Activated T-helper 1 cell treated with anti-CD3 and anti-CD28 coated beads, Interleukin-12 subunit alpha, Interleukin-12 subunit beta, Interleukin-2, Interleukin-4 antibody, amounts not matched to agents 30 ng/mL and 10 ng/mL and 1 ng/mL, durations not matched to agents 14 hours and 24 hours and 36 hours (primary cell): ENCODE measurements at places on chromosomes 13 and 19. TPM values are rescaled to one million over a fixed set of nuclear protein-coding genes. Genes with fewer than 3 reads are reported as not detected.

The OR7E24 gene
- total RNA-seq: not detected in 2 replicates

The TSSK6 gene
- 3.0 and 4.1 TPM in 2 replicates for total RNA-seq

The ELSPBP1 gene
- total RNA-seq: not detected in 2 replicates

The DACT3 gene
- 4.3 and 5.7 TPM in 2 replicates for total RNA-seq

The EDNRB gene
- total RNA-seq: not detected in 2 replicates

The NOP53 gene
- total RNA-seq: 206 and 211 TPM in 2 replicates

The GTF3A gene
- 255 and 264 TPM in 2 replicates for total RNA-seq

The KLF1 gene
- 0.80 and 1.3 TPM in 2 replicates for total RNA-seq

The LYPD5 gene
- total RNA-seq: 0.29 TPM in 1 of 2 replicates, not detected in the other

The CD79A gene
- total RNA-seq: 2.7 and 2.9 TPM in 2 replicates

The COMMD6 gene
- 87.1 and 88.7 TPM in 2 replicates for total RNA-seq

The ZNF491 gene
- 0.54 and 0.56 TPM in 2 replicates for total RNA-seq

The WDR88 gene
- not detected in 2 replicates for total RNA-seq

The PCP2 gene
- 0.34 and 1.4 TPM in 2 replicates for total RNA-seq

The FBXW9 gene
- total RNA-seq: 11.8 and 12.2 TPM in 2 replicates

The MARCHF2 gene
- total RNA-seq: 8.1 and 9.6 TPM in 2 replicates

The NLRP9 gene
- total RNA-seq: not detected in 2 replicates

The GRIN2D gene
- 0.16 and 0.17 TPM in 2 replicates for total RNA-seq

The CRLF1 gene
- total RNA-seq: not detected in 2 replicates

The SIGLEC8 gene
- total RNA-seq: 0.10 and 0.13 TPM in 2 replicates

The GAPDHS gene
- total RNA-seq: not detected in 2 replicates

The RFPL4AL1 gene
- not detected in 2 replicates for total RNA-seq

The MYH14 gene
- not detected in 2 replicates for total RNA-seq

The CLEC4M gene
- not detected in 2 replicates for total RNA-seq

The ZNF345 gene
- total RNA-seq: 3.7 and 4.4 TPM in 2 replicates

The SMIM44 gene
- total RNA-seq: not detected in 2 replicates

The GRIK5 gene
- 3.9 TPM in 2 replicates for total RNA-seq

The HRC gene
- not detected in 2 replicates for total RNA-seq

The TBXA2R gene
- total RNA-seq: 0.47 and 1.0 TPM in 2 replicates

The CLEC11A gene
- 0.75 and 0.83 TPM in 2 replicates for total RNA-seq

The CYP4F8 gene
- total RNA-seq: not detected in 2 replicates

The GRK1 gene
- 0.12 TPM in 1 of 2 replicates, not detected in the other for total RNA-seq

The HTR2A gene
- total RNA-seq: not detected in 2 replicates

The WDR18 gene
- 105 and 108 TPM in 2 replicates for total RNA-seq

The KLF12 gene
- 18.6 and 19.9 TPM in 2 replicates for total RNA-seq

The SOX1 gene
- total RNA-seq: not detected in 2 replicates

The APOC1 gene
- total RNA-seq: 1.2 TPM in 1 of 2 replicates, not detected in the other

The KLK6 gene
- not detected in 2 replicates for total RNA-seq

The PVR gene
- 19.3 and 20.6 TPM in 2 replicates for total RNA-seq

The ERICH4 gene
- total RNA-seq: not detected in 2 replicates

The C13orf46 gene
- 0.83 and 0.91 TPM in 2 replicates for total RNA-seq

The KRTDAP gene
- total RNA-seq: not detected in 2 replicates

The NXNL1 gene
- not detected in 2 replicates for total RNA-seq

The FCER2 gene
- not detected in 2 replicates for total RNA-seq

The PSPN gene
- total RNA-seq: 1.3 and 1.6 TPM in 2 replicates

The PLVAP gene
- 0.08 TPM in 1 of 2 replicates, not detected in the other for total RNA-seq

The ZNF667 gene
- 0.05 and 0.07 TPM in 2 replicates for total RNA-seq

The N4BP2L1 gene
- total RNA-seq: 17.7 and 20.0 TPM in 2 replicates

The FKRP gene
- total RNA-seq: 25.1 and 26.6 TPM in 2 replicates

The LPAR6 gene
- 4.9 and 5.4 TPM in 2 replicates for total RNA-seq

The PDX1 gene
- total RNA-seq: not detected in 2 replicates

The FSD1 gene
- 39.1 and 46.5 TPM in 2 replicates for total RNA-seq

The IGSF23 gene
- not detected in 2 replicates for total RNA-seq

The FXYD1 gene
- not detected in 2 replicates for total RNA-seq

The UFM1 gene
- total RNA-seq: 66.9 and 71.3 TPM in 2 replicates

The TUBA3C gene
- total RNA-seq: not detected in 2 replicates

The REEP6 gene
- 1.4 TPM in 2 replicates for total RNA-seq

The ZNF665 gene
- 1.6 and 2.6 TPM in 2 replicates for total RNA-seq

The RRAS gene
- total RNA-seq: 4.4 and 4.7 TPM in 2 replicates
